ENCODE measurements at places on chromosomes 12 and 14.

DNA sequence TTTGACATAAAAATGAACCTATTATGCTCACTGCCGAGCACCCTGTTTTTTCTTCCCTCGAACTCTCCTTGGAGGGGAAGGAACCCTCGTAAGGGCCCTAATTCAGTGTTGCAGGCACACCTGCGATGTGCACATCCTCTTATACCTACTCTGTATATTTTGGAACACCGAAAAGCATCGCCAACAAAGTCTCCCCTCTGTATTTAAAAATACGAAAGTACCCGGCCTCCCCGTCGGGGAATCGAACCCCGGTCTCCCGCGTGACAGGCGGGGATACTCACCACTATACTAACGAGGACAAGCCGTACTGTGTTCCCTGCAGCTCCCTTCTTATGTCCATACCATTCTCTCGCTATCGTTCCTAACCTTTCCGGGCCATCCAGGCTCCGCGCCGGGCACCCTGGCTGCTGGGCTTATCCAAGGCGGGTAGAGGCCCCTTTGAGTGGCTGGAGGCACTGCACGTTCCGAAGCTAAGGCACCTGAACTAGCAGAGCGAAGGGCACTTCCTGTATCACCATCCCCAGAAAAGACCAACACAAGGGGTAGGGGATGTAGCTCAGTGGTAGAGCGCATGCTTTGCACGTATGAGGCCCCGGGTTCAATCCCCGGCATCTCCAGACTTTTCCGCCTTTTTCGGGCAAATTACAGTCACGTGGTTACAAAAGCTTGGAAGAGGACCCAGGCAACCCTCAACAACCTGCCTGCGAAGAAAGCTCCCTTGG lies 25.1 kb upstream of the UBC start:
- DNase-seq = peak; percentile 95

- DNase-seq = no peak
Observed at GRCh38 chr12:3274664-3275063, 197.5 kb downstream of the TSPAN9 start.

DNA sequence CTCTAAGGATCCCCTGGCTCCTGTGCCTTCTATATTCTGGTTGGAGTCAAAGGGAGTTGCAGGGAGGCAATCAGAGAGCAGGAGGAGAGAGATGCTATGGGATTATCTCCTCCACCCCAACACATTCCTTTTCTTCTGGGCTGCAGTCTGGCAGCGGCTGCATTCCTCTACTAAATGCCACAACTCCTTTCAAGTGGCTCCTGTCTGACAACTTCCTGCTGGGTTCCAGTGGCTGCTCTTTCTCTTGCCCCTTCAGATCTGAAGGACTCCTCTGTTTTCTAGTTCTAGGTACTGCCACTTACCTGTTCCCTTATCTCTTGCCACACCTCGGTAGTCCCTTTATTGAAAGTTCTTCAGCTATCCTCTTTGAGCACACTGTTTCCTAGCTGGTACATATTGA lies 425.0 kb downstream of the SNAPC1 start:
- no peak for DNase-seq

GRCh38 chr12:31324845-31325523 lies 966 bp downstream of the SINHCAF start:
- DNase-seq = peak; percentile 61

DNA sequence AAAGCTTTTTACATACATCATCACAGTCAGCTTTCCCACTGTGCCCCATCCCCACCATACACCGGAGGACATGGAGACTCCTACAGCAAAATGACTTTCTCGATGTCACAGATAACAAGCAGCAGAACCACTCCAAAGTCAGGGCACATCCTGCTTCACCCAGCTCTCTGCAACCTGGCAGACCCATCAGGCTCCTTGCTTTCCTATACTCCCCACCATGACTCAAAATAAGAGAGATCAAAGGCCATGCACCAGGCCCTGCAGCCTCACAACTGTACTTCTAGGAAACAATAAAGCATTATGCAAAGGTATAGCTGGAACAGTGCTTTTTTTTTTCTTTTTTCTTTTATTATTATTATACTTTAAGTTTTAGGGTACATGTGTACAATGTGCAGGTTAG lies 187.4 kb downstream of the DPF3 start:
- no peak for DNase-seq

DNA sequence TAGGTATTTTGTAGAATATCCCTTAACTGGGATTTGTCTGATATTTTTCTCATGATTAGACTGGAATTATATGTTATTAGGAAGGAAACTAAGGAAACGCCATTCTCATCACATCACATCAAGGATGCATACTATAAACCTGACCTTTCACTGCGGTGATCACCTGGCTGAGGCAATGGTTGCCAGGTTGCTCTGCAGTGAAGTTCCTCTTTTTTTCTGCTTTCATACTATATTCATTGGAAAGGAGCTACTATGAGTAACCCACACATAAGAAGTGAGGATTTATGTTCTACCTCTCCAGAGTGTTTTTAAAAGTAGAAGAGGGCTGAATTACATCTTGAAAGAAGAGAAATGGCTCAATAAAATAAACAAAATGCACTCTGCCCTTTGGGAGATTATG lies 31.0 kb upstream of the GRIP1 start:
- DNase-seq = no peak

DNA sequence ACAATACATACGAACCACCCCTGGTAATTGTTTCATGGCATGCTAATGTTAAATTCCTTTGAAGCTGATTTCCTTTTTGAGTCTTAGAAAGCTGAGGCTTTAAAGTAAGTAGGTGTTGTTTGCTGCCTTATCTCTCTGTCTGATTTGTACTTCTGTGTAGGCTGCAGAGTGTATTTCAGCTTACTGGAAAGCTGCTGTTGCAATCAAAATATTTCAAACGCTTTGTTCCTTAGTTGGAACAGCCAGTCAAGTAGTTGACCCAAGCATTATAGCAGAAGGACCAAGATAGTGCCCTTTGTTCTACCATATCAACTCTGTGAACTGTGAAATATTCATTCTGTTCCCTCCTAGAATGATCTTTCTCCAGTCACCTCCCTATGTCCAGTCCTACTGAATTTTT lies 3.1 kb downstream of the PKP2 start:
- no peak for DNase-seq

DNA sequence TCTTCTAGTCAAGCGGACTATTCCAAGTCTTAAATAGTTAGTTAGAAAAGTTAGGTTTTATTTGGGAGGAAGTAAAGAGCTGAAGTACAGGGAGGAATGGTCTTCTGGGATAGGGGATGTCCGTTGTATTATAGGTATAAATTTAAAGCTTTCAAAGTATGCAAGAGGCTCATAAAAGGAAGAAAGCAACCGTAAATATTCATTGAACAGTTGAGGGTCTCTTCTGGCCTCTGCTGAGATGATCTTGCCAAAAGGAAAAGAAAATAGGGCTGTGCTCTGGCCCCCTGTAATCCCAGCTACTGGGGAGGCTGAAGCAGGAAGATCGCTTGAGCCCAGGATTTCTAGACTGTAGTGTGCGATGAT lies 377 bp upstream of the TIMELESS start:
- no peak for DNase-seq

DNA sequence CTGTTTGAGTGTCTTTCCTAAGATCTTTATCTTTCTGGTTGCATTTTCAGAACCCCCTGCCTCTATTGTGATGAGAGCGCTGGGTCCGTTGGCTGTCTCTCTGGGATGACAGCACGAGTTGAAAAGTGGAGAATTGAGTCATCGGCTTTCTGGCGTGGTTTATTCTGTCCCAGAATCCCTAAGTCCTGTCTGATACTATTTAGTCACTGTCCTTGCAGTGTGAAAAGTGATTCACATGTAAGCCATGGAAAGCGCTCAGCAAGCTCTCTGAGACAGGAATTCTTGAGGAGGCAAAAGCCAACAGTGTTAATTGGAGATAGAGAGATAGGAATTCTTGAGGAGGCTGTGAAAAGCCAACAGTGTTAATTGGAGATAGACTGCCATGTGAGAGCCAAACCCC lies 121.7 kb downstream of the CHST11 start:
- DNase-seq = peak; percentile 43

- DNase-seq = no peak
Observed at GRCh38 chr14:59827401-59827800, 43.2 kb downstream of the RTN1 start.

- no peak for DNase-seq
Observed at GRCh38 chr14:105855893-105856675, 329.7 kb downstream of the TMEM121 start.

DNA sequence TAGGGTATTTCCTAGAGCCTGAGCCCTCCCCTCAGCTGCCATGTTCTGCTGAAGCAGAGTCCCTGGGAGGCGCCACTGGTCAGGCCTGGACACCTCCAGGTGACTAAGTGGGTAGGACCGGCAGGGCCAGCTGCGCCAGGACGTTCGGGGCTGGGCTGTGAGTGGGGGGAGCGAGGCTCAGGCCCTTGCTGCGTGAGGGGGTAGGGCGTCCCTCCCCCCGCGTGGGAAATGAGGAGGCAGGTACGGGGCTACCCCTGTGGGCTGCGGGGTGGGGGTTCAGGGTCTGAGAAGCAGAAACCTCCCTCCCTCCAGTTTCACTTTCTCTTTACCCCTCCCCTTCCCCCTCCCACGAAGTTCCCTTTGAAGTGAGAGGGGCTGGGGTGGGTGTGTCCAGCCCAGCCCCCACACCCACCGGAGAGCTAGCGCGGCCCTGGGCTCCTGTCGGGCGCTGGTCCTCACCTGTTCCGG lies 22.1 kb upstream of the KIF26A start:
- DNase-seq = peak; percentile 45

GRCh38 chr12:55039395-55040354 lies 19.9 kb downstream of the NEUROD4 start:
- no peak for DNase-seq

DNA sequence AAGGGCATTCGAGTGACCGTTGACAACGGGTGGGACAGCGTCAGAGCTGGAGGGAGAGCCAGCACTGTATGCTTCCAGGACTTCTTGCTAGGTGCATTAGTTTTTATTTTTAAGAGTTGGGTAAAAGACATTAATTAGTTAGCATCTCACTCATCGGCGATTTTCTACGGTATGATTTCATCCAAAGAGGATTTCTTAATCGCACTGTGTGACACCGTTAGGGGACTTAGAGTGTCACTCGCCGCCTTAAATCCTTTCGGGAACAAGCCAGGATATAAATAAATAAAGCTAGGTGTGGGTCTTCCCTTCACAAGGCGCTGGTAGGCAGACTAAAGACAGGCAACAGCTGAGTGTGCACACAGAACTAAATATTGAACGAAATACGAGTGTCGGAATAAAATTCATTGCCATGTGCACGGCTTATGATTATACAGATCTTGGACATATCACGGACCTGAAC lies 869 bp upstream of the NOVA1 start:
- no peak for DNase-seq

- no peak for DNase-seq
Observed at GRCh38 chr14:90857866-90858265, 41.6 kb upstream of the TTC7B start.

GRCh38 chr12:125284945-125285685 lies 219.9 kb downstream of the AACS start:
- peak; percentile 27 for DNase-seq

GRCh38 chr12:42932936-42933335 lies 343.4 kb upstream of the PRICKLE1 start:
- no peak for DNase-seq

- DNase-seq = peak; percentile 40
Observed at GRCh38 chr12:85441741-85442140, 161.7 kb downstream of the ALX1 start.

DNA sequence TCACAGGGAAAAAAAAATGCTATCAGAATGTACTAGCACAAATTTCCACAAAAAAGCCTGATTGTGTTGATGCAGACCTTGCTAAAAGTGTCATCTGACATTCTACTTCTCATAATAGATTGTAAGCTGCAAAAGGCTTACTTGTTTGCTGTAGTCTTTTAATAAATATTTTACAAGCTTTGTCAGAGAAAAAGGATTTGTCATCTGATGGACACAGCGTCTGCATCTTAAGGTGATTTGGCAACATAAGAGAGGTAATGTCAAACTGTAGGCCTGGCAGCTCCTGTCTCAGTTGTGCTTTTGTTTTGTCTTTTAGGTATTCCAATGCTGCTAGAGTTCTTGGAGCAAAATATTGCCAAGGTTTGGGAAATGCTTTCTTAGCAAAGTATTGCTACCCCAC lies 26.3 kb upstream of the KCNH3 start:
- no peak for DNase-seq

- no peak for DNase-seq
Observed at GRCh38 chr14:94474581-94475031, 1.4 kb downstream of the SERPINA9 start.

DNA sequence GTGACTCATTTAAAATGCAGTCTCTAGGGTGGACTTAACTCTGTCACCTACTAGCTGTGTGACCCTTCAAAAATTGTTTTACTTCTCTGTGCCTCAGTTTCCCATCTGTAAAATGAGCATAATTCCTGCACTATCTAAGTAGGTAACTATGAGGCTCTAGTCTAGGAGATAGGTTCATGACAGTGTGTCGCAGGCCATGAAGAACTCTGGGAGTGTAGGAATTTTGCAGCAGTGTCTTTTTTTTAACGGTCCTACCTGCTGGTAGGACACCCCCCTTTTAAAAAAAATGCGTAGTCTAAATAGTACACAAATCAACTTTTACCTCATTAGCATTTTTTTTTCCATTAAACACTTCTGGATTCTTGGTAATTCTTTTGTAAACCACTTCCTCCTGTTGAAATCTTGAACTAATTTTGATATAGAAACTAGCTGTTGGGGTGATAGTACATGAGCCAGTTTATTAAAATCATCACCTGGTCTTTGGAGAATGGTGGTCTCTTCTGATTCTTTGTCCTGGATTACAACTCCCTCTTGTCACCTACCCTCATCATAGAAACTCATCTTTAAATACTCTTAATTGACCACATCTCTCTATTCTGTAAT lies 86.0 kb upstream of the SLC38A2 start:
- no peak for DNase-seq

GRCh38 chr12:53828598-53828997 lies 76.8 kb upstream of the CISTR start:
- no peak for DNase-seq

GRCh38 chr14:61077951-61078720 lies 97.1 kb downstream of the SLC38A6 start:
- DNase-seq = no peak

- DNase-seq = no peak
Observed at GRCh38 chr12:122090759-122091515, 12.4 kb downstream of the MLXIP start.

GRCh38 chr12:67161322-67161918 lies 107.7 kb upstream of the CAND1 start:
- peak; percentile 48 for DNase-seq

GRCh38 chr14:95102680-95103044 lies 54.7 kb downstream of the DICER1 start:
- no peak for DNase-seq

DNA sequence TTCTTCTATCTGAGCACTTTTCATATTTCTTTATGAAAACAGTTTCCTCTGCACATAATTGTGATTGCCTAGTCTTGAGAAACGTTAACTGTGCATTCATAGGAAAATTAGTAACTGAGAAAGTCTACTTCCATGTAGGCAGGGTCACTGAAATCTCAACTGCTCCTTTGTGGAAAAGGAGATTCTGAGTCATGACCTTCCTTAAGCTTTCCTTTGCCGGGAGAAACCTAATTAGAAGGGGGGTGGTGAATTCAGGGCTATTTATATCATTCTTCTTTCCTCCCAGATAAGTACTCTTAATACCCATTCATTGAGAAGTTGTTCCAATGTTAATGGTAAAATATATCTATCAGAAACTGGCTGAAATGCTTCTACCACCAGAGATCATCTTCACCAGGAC lies 751.0 kb upstream of the TMEM132C start:
- DNase-seq = no peak

GRCh38 chr14:94885481-94886155 lies 115.7 kb upstream of the GSC start:
- no peak for DNase-seq
